CD8-positive, alpha-beta memory T cell (primary cell): ENCODE measurements at places on chromosomes 12 and 14.

GRCh38 chr12:117832459-117833457 is 136.0 kb downstream of the KSR2 start:
- DNase-seq: no peak

DNA sequence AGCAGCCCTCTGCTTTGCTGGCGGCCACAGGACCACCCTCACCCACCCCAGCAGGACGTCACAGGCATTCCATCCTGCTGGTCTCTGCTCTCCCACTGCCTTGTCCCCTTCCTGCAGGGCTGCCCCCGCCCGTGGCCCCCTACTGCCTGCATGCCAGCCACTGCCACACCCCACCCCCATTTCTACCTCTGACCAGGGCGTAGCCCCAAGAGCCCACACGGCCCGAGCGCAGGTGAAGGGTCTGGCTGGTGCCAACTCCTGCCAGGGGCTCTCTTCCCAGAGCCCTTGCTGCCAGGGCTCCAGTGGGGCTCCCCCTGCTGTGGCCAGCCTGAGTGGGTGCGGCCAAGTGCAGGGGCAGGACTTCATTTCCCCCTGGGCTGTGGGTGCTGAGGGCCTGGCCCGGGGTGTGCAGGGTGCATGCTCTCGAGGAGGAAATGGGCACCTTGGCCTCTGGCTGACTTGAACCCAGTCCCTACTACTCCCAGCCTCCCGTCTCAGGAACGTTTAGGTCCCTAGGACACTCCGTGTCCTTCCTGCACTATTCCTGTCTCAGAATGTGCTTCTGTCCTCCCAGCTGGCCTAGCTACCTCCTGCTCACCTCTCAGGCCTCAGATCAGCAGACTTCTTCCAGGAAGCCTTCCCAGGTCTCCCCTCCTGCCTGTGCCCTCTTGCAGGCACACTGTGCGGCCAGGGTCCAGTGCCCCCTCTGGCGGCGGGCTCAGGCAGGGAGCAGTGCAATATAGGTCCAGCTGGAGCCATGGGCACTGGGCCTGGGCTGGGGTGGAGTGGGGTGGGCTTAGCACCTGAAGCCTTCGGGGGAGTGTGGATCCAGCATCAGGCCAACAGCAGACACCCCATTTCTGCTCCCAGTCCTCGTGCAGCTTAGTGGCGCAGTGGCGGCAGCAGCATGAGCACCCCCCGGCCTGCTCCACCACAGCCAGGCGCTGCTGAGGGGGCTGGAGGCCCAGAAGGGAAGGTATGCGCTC is 1.4 kb downstream of the LBHD2 start:
- DNase-seq: no peak

DNA sequence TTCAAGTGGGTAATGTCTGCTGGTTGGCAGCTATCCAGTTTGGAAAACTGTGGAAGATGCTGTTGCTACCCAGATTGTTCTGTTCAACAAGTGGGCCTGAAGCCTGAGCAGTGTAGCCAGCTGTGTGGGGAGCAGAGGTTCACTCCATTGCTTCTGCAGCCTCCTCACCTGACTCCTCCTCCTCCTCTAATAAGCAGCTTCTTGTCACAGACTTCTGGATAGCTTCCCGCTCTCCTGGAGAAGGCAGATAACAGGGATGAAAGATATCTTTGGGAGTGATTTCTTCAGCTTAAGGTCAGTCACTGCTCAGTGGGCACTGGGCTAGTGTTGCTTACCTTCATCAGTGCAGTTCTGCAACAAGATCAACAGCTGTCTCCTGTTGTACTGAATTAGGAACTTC is 2.0 kb downstream of the POP5 start:
- DNase-seq: no peak

GRCh38 chr12:124626971-124627411 is 59.6 kb upstream of the NCOR2 start:
- no peak for DNase-seq

- DNase-seq: no peak
Measured at GRCh38 chr12:107356266-107356936, 263.1 kb upstream of the CRY1 start.

GRCh38 chr12:108297895-108298760 is 41.0 kb downstream of the CMKLR1 start:
- no peak for DNase-seq

DNA sequence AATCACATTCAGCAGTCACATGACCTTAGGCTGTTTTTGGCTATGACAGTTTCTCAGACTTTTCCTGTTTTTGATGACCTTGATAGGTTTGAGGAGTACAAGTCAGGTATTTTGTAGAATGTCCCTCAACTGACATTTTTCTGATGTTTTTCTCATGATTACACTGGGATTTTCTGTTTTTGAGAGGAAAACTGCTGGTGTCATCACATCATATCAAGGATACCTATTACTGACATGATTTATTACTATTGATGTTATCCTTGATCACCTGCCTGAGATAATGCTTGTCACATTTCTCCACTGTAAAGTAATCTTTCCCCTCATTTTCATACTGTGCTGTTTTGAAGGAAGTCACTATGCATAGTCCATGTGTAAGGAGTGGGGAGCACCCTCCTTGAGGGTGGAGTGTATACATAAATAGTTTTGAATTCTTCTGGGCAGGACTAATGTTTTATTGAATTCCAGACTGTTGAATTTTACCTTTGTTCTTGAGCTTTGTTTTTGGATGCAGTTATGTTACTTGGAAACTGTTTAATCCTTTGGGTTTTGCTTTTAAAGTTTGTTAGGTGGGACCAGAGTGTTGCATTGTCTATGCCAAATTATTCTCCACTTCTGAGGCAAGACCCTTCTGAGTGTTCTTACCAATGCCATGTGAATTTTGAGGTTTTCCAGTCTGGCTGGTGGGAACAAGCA is 444.5 kb upstream of the FAR2 start:
- DNase-seq: no peak

DNA sequence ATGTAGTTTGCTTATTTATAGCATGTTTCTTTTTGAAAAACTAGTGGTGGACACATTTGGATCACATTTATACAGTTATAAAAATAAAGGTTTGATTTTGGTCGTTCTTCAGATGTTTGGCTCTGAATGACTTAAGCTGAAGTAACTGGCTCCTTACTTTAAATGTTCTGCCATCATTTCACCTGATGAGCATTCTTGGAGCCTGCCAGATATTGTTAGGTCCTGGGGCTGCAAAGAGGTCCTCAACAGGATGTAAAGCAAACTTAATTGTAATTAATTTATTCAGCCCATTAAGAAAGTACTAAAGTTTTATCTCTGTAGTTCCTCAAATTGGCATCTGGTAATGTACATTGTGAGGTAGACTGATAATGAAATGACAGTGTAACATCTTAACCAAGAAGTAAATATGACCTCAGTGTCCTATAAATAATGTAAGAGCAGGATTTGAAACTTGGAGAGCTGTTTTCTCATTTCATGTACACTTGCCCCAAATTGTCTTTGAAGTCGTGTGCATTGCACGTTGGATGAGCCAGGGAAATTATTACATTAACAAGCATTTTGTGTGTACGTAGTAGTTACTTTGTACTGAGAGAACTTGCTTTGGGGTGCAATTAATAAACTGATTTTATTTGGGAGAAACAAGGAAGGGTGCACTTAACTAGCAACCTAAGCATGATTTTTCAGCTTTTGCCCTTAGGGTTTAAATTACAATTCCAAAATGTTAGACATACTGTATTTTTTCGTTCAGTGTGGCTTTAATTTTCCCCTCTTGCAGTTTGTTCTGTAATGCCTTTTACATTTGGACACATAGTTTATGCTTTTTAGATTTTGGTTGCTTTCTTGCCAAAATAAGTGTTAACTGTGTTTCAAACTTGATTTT is 7.5 kb downstream of the EIF5 start:
- no peak for DNase-seq

- no peak for DNase-seq
Measured at GRCh38 chr14:101972126-101972866, 7.9 kb downstream of the DYNC1H1 start.

- no peak for DNase-seq
Measured at GRCh38 chr14:90624227-90624626, 192.0 kb downstream of the TTC7B start.

DNA sequence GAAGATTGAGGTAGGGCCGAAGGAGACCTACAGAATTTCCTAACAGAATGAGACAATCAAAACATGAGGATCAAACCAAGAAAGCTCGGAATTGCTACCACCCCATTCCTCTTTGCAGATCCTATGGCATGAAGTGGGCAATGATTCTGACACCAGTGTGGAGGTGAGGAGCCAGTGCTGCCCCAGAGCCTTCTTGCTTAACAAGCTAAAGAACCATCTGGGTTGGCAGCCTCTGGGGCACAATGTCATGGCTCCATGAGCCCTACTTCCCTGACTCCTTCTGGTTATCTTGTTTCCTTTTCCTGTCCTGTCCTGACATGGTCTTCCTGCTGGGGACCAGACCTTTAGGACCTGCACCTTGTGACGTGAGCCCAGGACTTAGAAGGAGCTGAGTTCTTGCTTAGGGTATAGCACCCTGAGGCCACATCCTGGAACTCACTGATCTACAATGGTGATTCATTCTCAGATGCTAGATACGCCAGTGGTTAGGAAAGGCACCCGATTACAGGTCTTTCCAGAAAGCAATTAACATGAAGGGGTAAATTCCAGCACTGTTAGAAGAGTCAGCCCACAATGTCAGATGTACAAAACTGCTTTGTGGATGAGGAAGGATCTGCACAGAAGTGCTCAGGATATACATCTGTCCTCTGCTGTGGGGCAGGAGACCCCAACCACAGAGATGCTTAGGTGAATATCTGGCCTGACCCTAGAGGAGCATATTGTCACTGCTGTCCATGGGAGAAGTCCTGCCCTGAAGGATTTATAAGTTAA is 324.2 kb downstream of the ZFP36L1 start:
- no peak for DNase-seq

- DNase-seq: no peak
Measured at GRCh38 chr12:59087077-59087673, 166.9 kb upstream of the LRIG3 start.

DNA sequence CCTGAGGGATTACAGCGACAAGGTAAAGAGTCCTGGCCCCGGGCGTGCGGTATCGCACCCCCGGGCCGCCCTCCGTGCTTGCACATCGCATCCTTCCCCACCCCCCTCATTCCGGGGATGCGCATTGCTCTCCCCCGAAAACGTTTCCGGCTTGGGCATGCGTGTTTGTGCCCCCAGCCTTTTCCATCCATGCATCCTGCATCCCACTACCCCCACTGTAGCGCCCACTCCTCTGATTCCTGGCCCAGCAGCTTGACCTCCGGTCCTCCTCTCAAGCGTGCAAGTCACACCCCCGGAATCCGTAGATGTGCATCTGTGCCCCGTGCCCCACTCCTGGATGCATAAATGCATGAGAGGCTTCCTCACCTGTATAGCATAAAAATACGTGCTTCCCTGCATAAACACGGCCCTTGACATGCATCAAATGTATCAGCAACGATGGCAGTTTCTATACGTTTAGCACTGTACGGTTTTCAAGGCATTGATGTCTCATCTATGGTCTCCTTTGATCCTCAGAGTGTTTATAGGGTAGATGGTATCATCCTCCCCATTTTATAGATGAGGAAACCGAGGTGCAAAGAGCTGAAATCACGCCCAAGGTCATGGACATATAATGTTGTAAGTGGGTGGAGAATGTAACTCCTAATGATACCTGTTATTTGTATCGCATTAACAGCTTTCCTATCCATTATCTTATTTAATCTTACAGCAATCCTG is 484 bp downstream of the RIC8B start:
- DNase-seq: no peak

- DNase-seq: peak; percentile 82
Measured at GRCh38 chr14:77707724-77708408, at the start of the genes ALKBH1 and SLIRP. Gene ALKBH1, minus strand, starts transcription at chr14:77708023. Its CDS starts 19 bp downstream, at chr14:77708004. Gene SLIRP, plus strand, starts transcription at chr14:77708103. Its CDS starts 9 bp downstream, at chr14:77708112.

- no peak for DNase-seq
Measured at GRCh38 chr14:63435204-63435603, 108.0 kb downstream of the PPP2R5E start.

- DNase-seq: no peak
Measured at GRCh38 chr12:93292213-93292612, 85.5 kb upstream of the NUDT4 start.

- no peak for DNase-seq
Measured at GRCh38 chr12:29980304-29980703, 196.6 kb upstream of the TMTC1 start.

DNA sequence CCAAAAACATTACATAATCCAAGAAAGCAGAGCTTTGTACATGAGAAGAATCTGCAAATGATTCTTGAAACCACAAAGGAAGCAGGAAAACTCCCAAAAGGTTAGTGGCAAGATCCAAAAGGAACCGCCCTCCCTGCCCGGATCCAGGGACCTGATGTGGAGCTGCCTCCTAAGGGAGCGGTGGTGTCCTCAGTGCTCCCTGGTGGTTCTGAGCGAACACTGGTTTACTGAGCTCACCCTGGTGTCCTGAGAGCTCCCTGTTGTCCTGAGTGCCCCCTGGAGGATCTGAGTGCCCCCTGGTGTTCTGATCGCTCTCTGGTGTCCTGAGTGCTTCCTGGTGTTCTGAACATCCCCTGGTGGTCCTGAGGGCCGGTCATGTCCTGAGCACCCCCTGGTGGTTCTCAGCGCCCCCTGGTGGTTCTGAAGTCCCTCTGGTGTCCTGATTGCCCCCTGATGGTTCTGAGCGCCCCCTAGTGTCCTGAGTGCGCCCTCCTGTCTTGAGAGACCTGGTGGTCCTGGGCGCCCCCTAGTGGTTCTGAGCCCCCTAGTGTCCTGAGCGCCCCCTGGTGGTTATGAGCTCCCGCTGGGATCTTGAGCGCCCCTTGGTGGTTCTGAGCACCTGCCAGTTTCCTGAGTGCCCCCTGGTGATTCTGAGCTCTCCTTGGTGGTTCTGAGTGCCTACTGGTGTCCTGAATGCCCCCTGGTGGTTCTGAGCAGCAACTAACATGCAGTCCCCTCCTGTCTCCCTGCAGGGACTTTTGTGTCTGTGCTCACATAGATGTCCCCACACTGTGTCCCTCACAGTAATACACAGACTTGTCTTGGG is 891.1 kb downstream of the TMEM121 start:
- peak; percentile 82 for DNase-seq

DNA sequence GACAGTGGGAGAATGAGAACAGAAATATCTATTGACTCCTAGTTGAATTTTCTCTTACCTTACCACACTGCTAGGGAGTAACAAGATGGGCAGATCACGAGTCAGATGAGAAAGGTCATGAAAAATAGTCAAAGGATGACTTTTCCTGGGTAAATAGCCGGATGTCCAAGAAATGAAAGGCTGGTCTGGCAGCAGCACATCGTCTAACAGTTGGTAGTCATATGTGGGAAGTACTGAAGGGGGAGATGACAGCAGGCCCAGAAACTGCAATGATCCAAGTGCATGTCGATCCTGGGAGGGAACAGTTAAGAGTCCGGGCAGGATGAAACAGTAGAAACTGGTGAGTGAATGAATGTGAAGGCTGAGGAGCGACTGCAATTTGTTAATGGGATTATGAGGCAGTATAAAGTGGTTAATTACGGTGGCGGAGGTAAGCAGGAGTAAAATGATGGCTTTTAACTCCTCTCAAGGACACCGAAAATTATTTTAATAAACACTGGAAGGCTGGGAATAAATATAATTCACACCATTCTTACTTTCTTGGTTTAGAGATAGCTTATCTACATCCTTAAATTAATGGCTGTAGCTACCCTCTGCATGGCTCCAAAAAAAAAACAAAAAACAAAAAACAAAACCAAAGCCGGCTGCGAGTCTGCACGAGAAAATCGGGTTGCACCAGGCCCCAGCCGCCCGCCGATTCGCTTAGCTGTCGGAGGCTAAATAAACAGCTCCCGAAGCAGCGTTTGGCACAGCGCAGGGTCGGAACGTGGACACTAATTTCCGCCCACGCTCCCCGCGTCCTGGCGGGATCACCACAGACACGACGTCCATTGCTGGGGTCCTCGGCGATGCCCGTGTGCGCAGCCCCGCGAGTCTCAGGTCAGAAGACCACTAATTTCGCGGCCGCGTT is 1.0 kb upstream of the ERC1 start:
- DNase-seq: no peak
